ENCODE measurements at places on chromosomes 16 and 17.
A peak's percentile ranks its signal among the peaks of the same experiment; 100 is the strongest.

GRCh38 chr16:30018731-30019158, 4.3 kb upstream of the C16orf92 start:
- no peak for DNase-seq

DNA sequence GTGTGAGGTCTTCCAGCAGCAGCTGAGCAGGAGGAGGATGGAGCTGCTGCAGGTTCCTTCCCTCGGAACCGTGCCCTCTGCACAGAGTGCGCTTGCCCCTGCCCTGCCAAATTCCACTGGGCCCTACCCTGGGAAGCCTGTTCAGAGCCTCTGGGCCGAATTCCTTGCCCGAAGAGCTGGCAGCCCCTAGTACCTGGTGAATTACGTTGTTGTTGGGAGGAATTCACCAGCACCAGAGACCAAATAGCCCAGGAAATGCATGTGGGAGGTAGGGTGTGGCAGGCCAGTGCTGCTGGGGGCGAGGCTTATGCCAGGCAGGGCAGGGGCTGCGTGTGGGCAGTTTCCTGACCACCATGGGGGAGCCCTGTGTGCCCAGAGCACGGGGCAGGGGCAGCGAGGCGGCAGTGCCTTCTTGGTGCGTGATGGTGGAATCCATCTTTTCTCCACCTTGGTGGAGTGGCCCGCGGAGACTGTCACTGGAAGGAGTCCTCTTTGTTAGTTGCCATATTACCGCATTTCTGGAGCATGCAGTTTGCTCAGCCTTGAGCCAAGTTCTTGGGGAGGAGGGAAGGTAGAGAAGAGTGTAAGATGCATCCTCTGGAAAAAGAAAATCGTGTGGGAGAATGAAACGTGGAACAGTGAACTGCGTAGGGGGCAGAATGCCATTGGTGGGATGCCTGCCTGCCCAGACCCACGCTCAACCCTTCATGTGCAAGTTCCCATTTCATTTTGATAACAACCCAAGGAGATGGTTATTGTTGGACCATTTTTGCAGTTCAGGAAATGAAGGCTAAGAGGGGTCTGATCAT, 2.3 kb downstream of the MRC2 start:
- no peak for DNase-seq

GRCh38 chr17:36777118-36777517, 160.2 kb upstream of the LHX1 start:
- no peak for DNase-seq

- no peak for DNase-seq
Measured at GRCh38 chr17:39224778-39225307, 902 bp downstream of the STAC2 start.

- DNase-seq: no peak
Measured at GRCh38 chr16:55101026-55101425, 170.4 kb downstream of the IRX5 start.

GRCh38 chr16:19132898-19133297, 19.1 kb downstream of the ITPRIPL2 start:
- DNase-seq: no peak

DNA sequence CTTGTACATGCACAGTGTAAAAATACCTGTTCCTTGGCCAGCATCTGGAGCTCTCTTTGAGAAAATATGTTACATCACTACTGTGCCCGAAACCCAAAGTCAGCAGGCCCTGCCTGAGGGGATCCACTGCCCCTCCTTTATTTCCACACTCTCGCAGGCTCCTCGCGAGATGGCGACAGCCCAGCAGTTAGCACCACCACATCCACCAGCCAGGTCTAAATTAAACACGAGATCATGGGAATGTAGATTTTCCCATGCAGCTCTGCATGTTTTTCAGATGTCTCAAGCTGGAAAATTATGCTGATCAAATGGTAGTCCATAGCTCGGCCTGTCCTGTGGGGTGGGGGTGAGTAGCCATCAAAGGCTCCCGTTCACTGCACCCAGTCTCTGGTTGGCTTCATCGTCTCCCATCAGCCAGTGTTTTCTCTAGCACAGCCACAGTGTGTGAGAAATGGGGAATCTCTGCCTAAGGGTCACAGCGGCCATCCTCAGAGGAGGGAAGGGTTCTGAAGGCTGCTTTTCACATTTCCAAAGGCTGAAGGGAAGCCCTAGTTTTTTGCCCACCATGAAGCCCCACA, 34.7 kb downstream of the EPN2 start:
- no peak for DNase-seq

DNA sequence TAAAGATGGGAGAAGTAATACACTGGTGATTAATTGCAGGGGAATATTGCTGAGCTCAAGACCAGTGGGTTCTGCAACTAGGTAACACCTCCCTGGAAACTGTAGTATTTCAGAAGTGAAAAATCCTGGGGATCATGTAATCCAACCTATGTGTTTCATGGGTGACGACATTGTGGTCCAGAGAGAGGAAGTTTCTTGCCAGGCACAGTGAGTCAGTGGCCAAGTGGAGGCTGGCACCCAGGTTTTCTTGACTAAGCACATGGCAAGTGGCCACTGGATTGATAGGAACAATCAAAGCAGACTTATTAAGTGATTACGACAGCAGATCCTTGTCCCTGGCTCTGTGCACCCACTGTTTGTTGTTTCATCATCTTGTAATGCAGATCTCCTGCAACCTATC, 14.6 kb upstream of the CIITA start:
- DNase-seq: peak; percentile 38

GRCh38 chr17:45409659-45410076, 23.0 kb downstream of the ARHGAP27 start:
- no peak for DNase-seq

DNA sequence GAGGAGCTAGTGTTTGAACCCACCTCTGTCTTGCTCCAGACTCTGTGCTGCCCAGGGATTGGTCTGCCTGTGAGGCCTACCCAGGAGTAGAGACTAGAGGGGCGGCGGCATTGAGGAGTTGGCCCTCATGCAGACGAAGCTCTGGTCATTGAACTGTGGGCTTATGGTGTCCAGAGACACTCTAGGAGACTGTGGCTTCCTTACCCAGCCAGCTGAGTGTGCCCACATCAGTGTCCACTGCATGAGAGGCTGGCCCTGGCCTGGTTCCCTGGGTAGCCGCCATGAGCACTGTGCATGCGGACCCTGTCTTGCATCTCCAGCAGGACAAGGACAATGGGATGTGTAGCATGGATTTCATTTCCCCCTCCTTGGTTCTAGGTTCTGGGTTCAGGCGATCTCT, 14.0 kb downstream of the SGSM2 start:
- DNase-seq: no peak

GRCh38 chr17:3659541-3660111, 8.8 kb downstream of the TAX1BP3 start:
- DNase-seq: no peak

GRCh38 chr16:9077091-9077809, 14.2 kb upstream of the HAPSTR1 start:
- DNase-seq: no peak

- no peak for DNase-seq
Measured at GRCh38 chr17:43380307-43380706, 18.5 kb upstream of the ARL4D start.

- no peak for DNase-seq
Measured at GRCh38 chr17:7477392-7478275, 1.8 kb downstream of the ZBTB4 start.

DNA sequence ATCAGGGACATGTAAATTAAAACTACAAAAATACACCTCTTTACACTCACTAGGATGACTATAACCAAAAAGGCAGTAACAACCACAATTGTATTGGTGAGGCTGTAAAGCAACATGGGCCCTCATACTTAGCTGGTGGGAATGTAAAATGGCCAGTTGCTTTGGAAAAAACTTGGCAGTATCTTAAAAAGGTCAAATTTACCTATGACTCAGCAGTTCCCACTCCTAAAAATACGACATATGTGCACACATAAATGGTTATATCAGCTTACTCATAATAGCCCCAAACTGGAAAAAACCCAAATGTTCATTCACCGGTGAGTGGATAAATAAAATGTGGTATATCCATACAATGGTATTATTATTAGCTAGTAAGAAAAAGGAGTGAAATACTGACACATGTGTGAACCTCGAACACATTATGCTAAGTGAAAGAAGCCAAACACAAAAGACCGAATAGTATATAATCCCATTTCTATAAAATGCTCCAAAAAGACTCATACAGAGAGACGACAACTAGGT, 391.4 kb downstream of the NPIPA8 start:
- no peak for DNase-seq

- no peak for DNase-seq
Measured at GRCh38 chr16:78348886-78349285, 249.4 kb downstream of the WWOX start.
